ENCODE measurements at places on chromosomes 1 and 21. TPM values are rescaled to one million over a fixed set of nuclear protein-coding genes. Genes with fewer than 3 reads are reported as not detected.

MTARC1 gene
- 6.8 TPM for total RNA-seq

TFAP2E gene
- under 0.01 TPM for total RNA-seq

PGBD2 gene
- total RNA-seq = 3.4 TPM

ZNF593OS gene
- total RNA-seq = not detected

KIF26B gene
- 25.8 TPM for total RNA-seq

DNM3 gene
- total RNA-seq = 0.46 TPM

CLIC4 gene
- total RNA-seq = 235 TPM

CFAP126 gene
- total RNA-seq = not detected

TTC39A gene
- total RNA-seq = 0.74 TPM

CYP4B1 gene
- not detected for total RNA-seq

LCE3D gene
- not detected for total RNA-seq

LRRC42 gene
- 23.9 TPM for total RNA-seq

C1orf116 gene
- total RNA-seq = not detected

ANKRD65 gene
- total RNA-seq = 0.46 TPM

PGLYRP3 gene
- total RNA-seq = not detected

FCGR3B gene
- not detected for total RNA-seq

SYT2 gene
- not detected for total RNA-seq

PPIAL4G gene
- total RNA-seq = not detected

APOBEC4 gene
- total RNA-seq = not detected

LIPI gene
- not detected for total RNA-seq

PROX1 gene
- under 0.01 TPM for total RNA-seq

FAM89A gene
- 11.2 TPM for total RNA-seq

UTP11 gene
- total RNA-seq = 33.0 TPM

PPFIA4 gene
- 35.9 TPM for total RNA-seq

PTPN22 gene
- total RNA-seq = 0.55 TPM

SRSF11 gene
- total RNA-seq = 99.1 TPM

EXO1 gene
- total RNA-seq = 1.8 TPM

CCDC24 gene
- 2.8 TPM for total RNA-seq

MROH9 gene
- not detected for total RNA-seq

RHBG gene
- total RNA-seq = not detected

NAV1 gene
- total RNA-seq = 12.9 TPM

CCT8 gene
- 223 TPM for total RNA-seq

CFHR5 gene
- not detected for total RNA-seq

GPR52 gene
- total RNA-seq = 0.55 TPM

TNFRSF4 gene
- 0.14 TPM for total RNA-seq

ERRFI1 gene
- 26.8 TPM for total RNA-seq

TTLL7 gene
- total RNA-seq = 6.3 TPM

SLAMF1 gene
- total RNA-seq = not detected
